ENCODE measurements at places on chromosomes 6 and 20.

- DNase-seq, result no peak
These were observed 31.6 kb upstream of the CCN2 start for GRCh38 chr6:131982740-131983259.

GRCh38 chr20:36836591-36837269 lies 39.2 kb upstream of the TLDC2 start:
- peak; percentile 93 for DNase-seq

DNA sequence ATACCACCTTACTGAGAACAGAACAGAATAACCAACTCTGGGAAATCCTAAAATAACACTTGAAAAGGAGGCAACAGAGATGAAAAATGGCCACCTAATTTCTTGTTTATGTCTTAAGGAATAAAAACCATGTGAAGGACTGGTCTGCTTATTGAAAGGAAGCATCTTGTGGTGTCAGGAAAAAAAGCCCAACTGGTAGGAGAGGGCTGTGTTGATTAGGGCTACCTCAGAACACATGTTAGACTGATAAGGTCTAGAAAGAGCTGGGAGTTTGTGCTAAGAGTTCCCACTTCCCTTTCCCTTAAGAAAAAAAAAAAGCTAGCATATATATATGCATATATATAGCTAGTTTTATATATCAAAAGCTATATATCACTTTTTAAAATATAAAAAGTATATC lies 425.3 kb upstream of the BTBD3 start:
- no peak for DNase-seq

DNA sequence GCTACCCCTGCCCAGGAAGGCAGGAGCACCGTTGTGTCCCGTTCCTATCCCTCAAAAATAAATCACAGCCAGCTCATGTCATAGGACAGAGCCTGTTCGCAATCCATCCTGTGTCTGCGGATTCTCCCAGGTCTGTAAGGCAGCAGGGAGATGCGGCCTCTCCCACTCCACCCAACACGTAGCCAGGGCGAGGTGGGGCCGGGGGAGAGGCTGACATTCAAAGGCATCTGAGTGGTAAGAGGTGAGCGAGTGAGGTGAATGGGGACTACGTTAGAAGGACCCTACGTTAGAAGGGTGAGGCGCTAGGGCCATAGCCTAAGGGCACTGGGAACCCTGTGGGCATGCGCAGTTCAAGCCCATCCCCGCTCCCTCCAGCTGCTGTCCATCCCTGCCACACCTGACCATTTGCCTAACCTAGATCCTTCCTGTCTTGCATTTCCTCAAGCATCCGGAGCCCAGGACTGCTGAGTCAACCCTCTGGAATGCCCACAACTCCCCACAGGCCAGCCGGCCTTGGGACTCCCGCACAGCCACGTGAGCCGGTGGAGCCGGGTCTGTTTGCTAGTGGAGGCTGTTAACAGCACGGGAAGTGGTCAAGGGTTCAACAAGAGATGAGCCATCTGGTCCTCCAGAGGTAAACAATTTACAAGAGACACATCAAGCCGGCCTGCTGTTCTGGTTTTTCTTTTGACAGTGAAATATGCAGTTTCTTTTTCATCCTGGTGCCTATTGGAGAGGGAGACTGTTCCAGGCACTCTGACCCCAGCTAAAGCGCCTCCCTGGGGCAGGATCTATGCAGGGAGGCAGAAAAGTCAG lies 45.9 kb downstream of the RIPOR3 start:
- DNase-seq, result peak; percentile 71

DNA sequence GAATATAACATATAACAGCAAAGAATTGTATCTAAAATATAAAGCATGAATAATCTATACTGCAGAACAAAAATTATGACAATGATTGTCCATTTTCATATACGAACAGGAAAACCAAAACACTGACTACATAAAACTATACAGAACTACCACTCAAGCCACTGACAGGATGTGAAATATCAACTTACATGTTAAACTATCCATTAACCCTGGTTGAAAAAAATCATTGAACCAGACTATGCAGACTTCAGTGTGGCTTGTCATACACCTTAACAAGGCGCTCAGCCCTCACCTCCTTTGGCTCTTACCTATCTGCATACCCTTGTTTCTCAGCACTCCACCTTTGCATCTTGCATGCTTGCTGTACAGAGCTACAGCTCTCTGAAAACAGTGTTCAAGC lies 34.9 kb downstream of the ASCC3 start:
- no peak for DNase-seq

DNA sequence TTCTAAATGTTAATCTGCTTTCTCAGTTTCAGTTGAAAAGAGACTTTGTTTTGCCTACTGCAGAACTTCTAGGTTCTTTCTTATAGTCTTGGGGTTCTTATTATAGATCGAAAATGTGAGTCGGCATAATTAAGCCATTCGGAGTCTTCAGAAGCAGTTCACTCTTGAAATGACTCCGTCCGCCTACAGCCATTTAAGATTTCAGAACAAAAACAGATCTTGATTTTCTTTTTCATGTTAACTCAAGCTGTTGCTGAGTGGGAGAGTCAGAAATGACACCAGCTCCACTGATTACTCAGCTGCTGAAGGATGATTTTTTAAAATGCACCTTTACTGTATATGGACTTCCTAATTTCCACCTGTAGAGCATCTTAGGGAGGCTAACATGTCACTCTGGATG lies 15.9 kb downstream of the PRDM1 start:
- DNase-seq, result no peak

DNA sequence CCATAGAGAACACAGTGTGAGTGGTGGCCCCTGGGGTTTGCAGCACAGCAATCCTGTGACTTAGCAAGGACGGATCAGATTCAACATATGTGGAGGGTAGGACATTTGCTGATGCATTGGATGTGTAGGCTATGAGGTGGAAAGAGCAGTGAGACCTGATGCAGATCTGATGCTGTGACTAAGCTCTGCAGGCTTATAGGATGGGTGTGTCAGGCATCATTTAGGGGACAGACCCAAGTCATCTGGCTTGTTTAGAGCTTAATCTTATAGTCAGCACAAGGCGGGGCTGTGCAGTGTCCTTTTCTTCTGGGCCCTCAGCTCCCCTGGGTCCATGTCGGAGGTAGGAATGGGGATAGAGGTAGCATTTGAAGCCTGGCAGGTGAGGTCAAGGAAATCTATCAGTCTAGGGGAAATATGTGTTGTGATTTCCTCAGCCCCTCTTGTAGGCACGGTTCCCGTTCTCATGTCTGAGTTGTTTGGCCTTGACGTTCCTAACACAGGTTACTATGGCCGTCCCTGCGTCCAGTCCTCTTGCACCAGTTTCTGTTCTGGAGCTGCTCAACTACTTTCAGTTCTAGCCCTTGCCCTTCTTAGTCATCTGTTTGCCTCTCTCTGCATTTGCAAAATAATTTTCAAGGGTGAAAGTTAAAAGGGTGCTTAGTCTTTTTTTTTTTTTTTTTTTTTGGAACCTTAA lies 15.6 kb upstream of the MAPRE1 start:
- no peak for DNase-seq

DNA sequence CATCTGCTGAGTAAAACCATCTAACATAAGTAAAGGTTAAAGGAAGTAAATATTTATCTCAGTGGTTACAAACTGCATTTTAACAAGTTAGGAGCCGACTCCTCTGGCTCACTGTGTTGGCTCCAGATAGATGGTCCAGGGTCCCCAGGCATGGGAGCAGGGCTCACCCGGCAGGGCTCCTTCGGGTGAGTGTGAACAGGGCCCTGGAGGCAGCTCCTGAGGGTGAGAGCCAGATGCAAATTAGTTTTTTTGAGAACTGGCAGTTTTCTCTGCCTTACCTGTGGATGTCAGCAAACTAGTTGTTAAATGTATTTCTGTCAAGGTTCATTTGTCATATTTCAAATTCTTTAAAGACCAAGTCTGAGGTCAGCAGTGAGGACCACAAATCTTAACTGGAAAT lies 21.5 kb downstream of the TPBG start:
- DNase-seq, result no peak

DNA sequence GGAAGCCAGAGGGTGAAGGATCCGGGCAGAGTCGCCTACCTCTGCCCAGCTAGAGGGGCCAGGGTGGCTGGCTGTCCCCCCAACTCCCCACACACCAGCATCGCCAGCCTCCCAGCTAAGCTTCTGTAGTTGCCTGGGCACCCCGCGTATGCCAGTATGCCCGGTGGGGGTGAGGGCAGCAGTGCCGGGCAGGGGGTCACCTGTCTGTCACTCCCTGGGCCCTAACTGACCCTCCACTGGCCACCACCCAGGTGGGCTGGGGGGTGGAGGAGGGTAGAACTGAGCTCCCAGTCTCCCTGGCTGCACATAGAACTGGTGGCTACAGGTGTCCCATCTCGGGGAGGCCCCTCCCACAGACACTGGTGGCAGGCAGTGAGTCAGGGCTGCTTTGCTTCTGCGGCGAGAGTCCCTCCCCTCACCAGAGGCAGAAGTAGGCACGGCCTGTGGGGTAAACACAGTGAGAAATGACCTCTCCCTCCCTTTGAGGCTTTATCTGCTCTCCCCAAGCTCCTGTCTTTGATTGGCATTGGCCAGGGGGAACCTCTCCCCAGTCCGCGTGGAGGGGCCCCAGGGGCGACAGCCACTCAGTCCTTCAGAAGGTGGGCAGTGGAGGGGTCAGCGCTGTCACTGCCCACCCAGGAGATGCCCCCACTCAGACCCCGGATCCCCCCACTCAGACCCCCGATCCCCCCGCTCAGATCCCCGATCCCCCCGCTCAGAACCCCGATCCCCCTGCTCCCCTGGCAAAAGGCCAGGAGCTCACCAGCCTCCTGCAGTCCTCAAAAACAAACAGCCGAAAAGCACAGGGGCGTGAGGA lies 2.5 kb downstream of the NTSR1 start:
- DNase-seq, result peak; percentile 75
